ENCODE measurements at places on chromosomes 5 and 9.

GRCh38 chr9:135223831-135224230, 136.4 kb downstream of the OLFM1 start:
- no peak for DNase-seq

- no peak for DNase-seq
Observed at GRCh38 chr5:44842496-44843282, 33.9 kb downstream of the MRPS30 start.

DNA sequence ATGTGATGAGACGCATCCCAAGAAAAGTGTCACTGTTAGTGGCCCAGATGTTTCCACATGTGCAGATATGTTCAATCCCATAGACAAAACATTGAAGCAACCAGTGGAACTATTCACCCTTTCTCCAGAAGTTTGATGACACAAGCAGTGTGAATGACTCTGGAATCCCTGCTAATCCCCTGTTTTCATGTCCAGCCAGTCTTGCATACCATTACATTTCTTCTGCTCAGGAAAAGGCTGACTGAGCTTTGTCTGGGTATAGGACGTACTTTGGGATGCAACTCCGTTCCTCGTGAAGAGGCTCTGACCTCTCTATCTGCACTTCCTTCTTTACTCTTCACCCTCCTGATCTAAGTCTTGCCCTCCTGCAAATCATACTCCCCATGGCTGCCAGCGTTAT, 172.4 kb downstream of the NTRK2 start:
- no peak for DNase-seq

DNA sequence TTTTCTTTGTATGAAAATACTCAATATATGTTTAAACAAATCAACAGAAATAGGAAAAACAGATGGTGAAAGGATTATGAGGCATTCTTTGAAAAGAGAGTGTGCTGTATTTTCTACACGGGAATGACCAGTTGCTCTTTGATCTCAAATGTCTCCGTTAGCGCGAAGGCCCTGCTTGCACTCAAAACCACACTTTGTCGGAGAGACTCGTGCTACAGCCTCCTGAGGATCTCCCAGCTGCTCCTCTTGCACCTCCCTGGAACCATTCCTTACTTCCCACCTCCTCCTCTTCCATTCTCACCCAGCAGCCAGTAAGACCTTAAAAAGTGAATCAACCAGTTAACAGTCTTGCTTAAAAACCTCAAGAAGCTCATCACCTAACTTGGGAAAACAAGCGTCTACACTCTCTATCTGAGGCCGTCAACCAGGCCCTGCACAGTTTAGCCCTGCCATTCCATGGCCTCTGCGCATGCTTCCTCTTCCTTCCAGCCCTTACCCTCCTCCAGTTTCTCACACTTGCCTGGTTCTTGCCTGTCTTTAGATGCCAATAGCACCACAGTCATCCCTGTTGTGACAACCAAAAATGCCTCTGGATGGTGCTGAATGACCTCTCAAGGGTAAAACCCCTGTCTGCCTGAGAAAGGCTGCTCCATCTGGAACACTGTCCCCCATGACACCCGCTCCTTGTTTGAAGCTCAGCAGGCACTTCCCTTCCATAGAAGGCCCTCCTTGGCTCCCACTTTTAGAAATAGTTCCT, 594.7 kb upstream of the WWC1 start:
- DNase-seq, result no peak

- no peak for DNase-seq
Observed at GRCh38 chr5:146766013-146766412, 112.5 kb downstream of the PPP2R2B start.

GRCh38 chr5:92265804-92266203, 882.7 kb upstream of the ARRDC3 start:
- no peak for DNase-seq

- no peak for DNase-seq
Observed at GRCh38 chr5:77620405-77620804, 18.1 kb downstream of the OTP start.

- no peak for DNase-seq
Observed at GRCh38 chr9:70525519-70525918, 111.1 kb upstream of the KLF9 start.

DNA sequence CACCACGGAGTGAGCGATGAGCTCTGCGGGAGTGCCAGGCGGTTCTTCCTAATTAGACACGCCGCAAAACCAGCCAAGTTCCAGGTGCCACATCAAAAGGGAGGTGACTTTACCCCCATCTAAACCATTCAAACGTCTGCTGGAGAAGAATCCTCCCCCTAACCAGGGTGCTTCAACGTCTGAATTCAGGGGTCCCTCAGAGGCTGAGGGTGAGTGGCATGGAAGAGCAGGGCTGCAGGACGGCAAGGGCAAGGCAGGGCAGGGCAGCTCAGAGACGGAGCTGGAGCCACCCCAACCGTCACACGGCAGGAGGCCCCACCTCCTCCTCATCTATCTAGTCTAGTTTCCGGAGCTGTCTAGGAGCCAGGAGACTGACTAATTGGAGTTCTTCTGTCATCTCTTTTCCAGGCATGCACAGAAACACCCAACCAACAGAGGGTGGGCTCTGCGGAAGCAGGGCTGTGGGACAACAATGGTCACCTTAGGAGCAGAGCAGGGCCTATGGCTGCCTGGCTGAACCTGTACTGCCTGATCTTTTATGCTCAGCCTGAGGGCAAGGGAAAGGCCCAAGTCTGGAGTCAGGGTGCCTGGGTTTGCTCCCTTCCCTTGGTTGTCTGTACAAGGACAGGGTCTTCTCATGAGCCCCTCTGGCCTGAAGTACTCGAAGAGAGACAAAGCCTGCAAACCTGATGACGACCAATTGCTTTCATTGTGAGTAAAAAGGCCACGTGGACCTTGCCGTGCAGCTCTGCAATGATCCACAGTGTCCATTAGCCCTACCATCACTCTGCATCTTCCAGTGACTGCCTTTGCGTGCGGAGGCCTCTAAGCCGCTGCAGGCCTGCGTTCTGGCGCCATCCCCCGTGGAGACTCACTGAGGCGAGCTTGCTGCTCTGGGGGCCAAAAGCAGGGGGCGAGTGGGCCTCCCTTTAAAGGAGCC, 81.0 kb upstream of the SLC25A51 start:
- DNase-seq, result peak; percentile 77

GRCh38 chr5:147538236-147538635, 28.4 kb upstream of the DPYSL3 start:
- no peak for DNase-seq

DNA sequence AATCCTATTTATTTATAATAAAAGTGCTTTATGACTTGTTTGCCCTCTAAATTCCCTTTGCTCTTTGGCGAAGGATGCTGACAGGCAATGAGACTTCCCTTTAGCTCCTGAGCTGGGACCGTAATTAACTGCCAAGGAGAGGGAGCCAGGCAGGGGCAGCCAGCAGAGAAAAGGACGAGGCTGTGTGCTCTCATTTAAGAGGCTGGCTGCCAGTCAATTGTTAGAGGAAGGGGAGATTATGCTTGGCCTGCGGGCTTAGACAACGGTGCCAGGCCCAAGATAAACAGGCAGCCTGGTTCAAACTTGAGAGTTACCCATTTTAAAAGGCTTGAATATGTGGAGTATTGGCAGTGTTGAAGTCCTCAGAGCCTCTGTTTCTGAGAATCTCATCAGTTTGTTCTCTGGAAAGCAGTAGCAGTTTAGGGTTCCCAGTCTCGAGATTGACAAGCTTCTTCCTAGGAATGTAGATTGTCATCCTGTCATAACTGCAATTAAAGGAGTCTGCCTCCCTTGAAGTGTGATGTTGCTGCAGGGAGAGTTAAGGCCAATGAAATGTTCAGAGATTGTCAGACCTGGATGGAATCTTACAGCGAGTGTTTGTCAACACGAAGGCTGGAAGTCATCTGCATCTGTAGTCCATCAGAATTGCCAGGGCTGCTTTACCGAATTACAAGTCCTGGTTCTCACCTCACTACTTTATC, 113.2 kb downstream of the JAKMIP2 start:
- peak; percentile 50 for DNase-seq
